Nephron progenitor cell (in vitro differentiated cells): ENCODE measurements at places on chromosomes 4 and X.

DNA sequence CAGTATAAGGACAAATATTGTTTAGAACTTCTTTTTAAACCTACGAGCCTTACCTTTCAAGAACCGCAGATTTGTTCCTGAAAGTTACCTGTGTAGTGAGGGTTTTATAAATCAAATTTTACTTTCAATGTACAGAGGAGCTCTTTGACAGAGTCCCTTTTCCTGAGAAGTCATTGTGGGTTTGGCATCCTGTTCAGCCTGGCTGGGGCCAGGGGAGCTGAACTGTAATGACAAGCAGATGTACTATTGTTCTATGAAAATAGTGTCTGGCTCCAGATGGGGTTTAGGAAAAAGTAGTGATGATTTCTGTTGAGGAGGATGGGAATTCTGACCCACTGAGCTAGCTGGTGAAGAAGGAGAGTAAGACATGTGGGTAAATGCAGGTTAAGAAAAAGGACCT is 196.2 kb upstream of the PGRMC2 start:
- no peak for DNase-seq

DNA sequence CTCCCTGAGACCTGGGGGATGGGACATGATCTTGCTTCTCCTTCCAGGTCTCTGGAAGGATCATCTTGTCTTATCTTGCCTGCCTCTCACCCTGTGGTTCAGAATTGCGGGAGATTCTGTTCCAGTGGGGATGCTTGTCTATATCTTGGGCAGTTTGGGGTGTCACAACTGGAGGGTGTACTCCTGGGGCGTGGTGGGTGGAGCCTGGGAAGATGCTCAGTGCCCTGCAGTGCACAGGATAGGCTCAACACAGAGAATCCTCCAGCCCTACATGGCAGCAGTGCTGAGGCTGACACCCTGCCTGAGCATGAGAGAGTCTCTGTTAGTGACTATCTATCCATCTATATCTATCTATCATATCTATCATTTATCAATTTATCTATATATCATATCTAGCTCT is 7.7 kb downstream of the P2RY8 start:
- DNase-seq = no peak

DNA sequence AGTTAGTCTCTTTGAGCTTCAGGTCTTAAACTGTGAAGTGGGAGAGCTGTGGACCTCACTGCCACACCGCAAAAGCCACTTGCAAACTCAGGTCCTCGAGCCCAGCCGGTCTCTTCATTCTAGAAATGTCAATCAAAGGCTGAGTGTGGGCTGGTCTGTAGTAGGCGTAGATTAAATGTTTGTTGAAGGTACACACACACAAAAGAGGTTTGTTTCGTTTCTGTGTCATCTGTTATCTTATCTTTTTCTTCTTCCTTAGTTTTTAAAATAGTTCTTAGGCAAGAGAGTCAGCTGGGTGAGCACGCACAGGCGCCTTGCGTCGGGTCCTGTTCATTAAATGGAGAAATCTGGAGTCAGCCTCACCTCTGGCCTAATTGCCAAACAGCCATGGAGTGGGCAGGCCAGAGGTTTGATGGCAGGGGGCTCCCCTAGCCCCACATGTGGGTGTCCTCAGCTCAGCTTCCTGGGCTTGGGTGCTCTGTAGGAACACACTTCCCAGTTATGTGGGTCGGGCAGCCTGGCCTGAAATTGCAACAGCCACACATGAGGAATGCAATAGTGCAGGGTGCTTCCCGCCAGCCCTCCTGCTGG is 836 bp upstream of the PSAPL1 start:
- no peak for DNase-seq

DNA sequence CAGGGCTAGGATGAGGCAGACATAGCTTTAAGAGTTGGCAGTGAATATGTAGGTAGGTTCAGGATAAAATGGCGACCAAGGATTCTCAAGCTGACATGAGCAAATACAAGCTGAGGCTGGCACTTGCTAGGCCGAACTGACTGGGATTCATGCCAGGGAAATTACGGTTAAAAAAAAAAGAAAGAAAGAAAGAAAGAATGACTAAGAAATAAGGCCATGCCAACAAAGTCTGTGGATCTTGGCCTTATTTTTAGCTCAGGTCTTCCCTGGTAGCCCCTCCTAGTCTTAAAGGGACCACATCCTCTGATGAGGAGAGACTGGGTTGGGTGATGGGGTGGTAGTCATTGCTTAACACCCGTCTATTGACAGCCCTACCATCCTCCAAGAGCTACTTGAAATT is 64.4 kb upstream of the KLHL13 start:
- no peak for DNase-seq

DNA sequence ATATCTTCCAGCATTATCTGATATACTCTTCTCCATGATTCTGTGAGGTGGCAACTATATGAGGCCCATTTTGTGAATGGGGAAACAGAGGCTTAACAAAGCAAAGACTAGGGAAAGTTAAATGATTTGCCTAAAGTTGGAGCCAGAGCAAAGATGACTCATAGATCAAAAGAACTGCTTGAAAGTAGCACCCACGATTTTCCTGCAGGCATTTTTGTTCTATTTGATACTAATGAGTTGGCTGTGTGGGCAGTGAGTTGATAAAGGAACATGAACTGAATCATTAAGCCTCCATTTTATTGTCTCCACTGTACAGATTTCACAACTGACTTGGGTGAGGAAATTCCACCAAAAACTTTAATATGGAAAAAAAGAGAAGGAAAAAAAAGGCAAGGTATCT is 138.9 kb upstream of the IGFBP7 start:
- no peak for DNase-seq
